Epithelial cell of proximal tubule (primary cell): ENCODE measurements at places on chromosomes 7 and 10. TPM values are rescaled to one million over a fixed set of nuclear protein-coding genes. Genes with fewer than 3 reads are reported as not detected.

DNA sequence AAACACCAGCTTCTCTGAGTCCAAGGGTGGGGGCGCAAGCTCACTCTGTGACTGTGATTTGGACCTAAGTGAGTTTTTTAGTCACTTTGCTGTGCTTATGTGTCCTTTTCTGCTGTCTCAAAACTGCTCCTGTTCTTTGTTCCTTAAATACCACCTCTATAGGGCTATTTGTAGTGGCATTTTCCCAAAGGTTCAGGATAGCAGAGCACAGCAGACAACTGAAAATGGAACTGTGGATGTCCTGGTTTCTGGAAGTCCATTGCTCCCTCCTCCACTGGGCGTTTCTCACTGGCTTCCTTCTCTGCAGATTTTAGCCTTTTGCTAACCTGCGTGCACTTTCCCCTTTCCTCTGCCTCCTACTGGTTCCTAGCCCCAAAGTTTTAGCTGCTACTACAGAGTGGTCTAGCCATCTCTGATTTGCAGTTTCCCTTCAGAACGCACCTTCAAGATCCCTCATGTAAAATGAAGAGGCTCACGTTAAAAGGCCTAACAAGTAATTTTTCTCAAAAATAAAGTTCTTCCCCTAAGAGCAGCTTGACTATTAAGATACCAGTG is 25.6 kb downstream of the BLVRA start:
- DNase-seq, result no peak

The CASD1 gene
- 10.9 and 11.6 TPM in 2 replicates for total RNA-seq

DNA sequence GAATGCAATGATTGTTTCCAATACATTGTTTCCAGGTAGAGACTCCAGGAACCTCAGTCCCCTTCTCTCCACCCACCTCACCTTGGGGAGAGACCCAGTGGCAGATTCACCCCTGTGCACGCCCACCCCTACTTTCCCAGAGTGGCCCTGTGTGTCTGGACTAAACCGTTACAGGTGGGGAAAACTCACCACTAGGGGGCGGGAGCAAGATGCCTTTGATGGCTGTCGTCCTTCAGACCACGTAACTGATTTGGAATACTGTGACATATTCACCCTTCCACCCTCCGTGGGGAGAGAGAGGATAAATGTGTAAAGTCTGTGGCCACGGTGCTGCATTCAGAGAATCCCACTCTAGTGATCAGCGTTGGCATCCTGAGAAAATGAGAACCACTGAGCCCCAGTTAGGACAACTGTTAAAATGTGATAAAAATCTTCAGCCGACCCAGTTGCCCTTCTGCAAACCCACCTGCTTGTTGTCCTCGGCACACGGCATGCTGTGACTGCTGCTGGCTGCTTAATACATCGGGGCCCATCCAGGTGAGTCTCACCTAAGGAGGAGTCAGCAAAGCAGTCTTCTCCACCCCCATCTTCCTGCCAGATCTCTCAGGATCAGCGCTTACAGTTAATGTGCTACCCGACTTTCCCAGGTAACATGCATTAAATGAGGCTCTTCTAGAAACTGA is 41.5 kb upstream of the NMT2 start:
- DNase-seq, result no peak

- no peak for DNase-seq
These were observed 115.6 kb upstream of the TNS3 start for GRCh38 chr7:47697543-47697942.

The SRGN gene
- 8.5 and 121 TPM in 2 replicates for total RNA-seq

- no peak for DNase-seq
These were observed 27.3 kb downstream of the MDFIC start for GRCh38 chr7:114949231-114949630.

- no peak for DNase-seq
These were observed 4.5 kb downstream of the CFAP46 start for GRCh38 chr10:132937861-132938260.

DNA sequence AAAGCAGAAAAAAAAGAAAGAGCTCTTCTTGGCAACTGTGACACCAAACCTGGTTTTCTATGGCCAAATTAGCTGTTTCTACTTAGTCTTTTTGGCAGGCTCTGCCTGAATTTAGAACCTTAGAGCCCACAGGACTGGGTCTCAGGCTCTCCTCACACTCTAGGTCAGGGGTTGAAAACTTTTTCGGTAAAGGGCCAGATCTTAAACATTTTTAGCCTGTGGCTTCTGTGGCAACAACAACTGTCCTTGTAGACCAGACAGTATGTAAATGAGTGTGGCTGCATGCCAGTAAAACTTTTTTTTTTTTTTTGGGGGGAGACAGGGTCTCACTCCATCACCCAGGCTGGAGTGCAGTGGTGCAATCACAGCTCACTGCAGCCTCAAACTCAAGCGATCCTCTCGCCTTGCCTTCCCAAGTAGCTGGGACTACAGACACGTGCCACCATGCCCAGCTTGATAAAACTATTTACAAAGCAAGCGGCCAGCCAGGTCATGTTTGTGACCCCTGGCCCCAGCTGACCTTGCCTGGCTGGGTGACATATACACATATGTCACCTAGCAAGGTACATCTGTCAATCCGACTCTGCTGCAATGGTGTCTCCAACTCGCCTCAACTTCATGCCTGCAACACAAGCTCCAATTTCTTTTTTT is 17.4 kb downstream of the KPNA7 start:
- no peak for DNase-seq

The ANKRD7 gene
- total RNA-seq, result 0.69 and 1.5 TPM in 2 replicates

DNA sequence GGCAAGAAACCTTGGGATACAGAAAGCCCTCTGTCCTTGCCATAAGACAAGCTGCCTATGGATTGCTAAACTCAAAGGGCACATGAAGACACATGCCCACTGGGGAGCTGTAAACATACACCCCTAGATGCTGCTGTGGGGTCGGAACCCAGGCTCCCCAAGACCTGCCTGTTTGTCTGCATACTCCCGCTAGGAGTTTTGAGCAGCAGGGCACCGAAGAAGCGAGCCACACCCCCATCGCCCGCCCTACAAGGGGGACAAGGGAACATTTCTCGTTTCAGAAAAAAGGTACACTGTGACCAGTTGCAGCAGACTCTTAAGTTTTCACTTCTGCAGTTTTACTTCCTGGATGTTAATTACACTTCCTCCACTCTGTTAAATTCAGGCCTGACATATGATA is 680.2 kb upstream of the GHITM start:
- no peak for DNase-seq

DNA sequence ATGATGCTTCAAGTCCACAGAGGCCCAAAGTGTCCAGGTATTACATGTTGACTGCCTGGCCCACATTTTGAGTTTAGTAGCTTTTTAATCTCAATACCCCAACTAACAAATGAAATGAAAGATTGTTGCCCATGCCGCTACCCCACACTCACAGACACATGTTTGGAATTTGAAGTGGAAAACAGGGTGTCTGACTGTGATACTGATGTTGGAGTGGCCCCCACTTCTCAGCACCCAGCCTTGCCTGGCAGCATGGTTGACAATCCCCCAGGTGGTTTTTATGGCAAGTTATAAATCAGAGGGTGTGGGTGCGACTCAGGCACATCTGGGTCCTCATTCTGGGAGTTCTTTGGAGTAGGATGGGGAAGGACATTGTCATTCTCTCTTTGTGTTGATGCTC is 314.7 kb upstream of the ZNF32 start:
- no peak for DNase-seq

The CCM2 gene
- total RNA-seq, result 49.2 and 60.1 TPM in 2 replicates

The ADRB1 gene
- 0.06 and 0.22 TPM in 2 replicates for total RNA-seq

- DNase-seq, result no peak
These were observed 393.4 kb downstream of the ACTR3B start for GRCh38 chr7:153152801-153153422.

DNA sequence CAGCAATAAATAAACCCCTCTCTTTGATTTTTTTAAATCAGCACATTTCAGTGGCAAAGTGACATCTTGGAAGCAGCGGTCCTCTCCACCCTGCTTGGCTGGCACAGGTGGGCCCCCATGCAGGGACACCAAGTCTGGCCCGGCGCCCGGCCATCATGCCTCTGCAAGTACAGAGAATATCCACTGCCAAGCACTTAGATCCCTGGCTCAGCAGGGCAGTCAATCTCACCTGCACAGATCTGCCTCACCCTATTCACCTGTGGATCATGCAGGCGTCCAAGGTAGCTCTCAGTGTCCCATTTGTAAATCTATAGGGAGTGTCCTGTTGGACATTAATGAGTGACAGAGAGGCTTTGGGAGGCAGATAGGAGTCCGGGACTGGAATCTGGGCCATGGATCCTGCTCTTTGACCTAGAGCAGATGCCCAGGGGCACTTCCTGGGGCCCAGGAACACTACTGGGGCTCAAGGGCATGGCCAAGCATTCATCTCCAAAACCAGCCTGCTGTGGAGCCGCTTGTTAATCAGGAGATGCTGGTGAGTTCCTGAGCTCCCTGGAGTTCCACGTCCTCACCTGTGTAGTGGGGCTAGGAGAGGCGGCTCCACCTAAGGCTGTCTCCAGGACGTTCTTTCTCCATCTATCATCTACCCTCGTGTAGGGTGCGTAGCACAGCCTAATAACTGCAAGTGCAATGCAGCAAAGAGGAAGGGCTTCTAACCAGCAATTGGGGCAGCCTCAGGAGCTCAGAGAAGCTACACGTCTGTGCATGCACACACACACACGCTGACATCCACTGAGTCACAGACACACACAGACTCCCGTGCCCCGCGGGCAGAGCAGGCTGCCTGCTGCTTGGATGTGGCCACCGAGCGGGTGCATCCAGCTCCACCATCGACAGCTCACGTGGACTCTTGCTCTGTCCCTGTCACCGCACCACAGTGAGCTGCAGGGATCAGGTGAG is 123.6 kb downstream of the OAT start:
- no peak for DNase-seq
